ENCODE measurements at places on chromosomes 4 and X.

- no peak for DNase-seq
Observed at GRCh38 chrX:113157496-113157895, 316.9 kb upstream of the AMOT start.

DNA sequence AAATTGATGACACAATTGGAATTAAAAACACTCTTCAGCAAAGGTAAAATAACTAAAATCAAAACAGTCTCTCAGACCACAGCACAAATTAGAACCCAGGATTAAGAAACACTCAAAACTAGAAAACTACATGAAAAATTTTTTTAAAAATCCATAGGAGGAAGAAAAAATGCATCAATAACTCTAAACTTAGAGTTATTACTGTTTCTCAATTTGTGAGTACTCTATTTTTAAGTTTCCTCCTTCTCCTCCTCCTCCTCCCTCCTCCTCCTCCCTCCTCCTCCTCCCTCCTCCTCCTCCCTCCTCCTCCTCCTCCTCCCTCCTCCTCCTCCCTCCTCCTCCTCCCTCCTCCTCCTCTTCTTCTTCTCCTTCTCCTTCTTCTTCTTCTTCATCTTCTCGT, 1395.7 kb downstream of the STIM2 start:
- no peak for DNase-seq

- no peak for DNase-seq
Observed at GRCh38 chr4:98387345-98388026, 126.3 kb downstream of the RAP1GDS1 start.

DNA sequence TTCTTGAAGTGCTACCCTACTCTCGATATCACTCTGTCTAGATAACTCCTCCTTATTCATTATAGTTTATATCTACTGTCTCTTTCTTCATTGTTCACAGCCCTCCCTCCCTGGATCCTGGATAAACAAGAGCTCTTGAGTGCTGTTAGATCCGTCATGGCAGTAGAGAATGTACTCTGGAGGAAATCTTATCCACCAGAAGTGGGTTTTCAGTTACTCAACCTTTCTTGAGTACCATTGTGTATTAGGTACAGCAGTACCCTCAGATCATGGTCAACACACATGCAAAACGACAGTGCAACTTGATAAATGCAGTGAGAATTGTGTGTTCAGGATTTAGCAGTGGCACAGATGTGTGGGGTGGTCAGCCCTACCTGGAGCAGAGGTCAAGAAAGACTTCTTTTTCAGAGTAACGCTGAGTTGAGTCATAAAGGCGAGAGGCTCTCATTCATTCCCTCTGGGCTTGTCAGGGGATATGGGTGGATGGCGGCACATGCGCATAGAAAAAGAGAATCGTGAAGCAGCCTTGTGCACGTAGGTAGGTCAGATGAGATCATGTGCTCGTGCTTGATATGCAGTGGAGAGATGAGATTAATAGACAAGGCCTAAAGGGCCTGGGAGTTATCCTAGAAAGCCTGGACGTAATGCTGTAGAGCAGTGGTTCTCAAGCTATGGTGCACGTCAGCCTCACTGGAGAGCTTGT, 89.5 kb downstream of the SNX25 start:
- DNase-seq, result no peak

DNA sequence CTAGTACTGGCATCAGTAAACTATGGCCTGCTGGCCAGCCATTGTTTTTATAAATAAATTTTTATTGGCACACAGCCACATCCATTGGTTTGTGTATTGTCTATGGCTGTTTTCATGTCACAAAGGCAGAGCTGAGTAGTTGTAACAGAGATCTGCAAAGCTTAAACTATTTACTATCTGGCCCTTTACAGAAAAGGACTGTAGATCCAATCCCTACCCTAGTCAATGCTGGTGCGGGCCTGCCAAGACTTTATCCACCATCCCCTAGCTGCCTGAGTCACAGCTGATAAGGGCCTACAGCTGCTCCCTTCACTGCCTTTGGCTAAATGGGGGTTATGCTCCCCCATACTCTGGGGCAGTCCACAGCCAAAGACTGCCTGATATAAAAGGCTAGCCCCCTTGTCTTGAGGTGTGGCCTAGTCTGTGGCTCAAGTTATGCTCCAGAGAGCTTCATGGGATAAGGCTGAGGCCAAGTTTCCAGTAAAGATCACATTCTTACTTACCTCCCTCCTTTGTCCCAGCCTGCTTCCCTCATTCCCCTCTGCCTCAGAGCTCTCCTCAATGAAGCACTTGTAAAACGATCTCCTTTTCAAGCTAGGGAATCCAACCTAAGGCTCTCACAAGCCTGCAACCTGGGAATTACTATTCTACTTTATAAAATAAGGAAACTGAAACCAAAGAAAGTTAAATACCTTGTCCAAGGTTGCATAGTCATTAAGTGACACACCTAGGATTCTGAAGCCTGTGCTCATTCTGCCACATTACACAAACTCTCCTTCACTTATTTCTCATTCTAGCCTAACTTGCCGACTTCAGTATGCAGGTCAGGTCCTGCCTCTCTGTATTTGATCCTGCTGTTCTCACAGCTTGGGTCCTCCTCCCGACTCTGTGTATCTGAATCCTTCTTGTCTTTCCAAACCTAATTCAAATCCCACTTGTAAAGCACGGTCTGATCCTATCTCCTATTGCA, 20.7 kb downstream of the ACE2 start:
- DNase-seq, result no peak

DNA sequence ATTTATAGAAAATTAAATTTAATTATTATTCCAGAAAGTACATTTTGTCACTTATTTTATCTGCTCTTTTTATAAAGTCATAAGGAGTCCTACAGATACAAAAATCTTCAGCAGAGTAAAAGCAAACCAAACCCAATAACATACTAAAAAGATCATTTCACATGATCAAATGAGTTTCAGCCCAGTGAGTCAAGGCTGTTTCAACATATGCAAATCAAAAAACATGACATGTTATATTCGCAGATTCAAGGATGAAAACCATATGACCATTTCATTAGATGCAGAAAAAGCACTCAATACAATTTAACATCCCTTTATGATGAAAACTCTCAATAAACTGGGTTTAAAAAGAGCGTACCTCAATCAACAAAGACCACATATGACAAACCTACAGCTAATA, 214.3 kb downstream of the FAT4 start:
- DNase-seq, result no peak

DNA sequence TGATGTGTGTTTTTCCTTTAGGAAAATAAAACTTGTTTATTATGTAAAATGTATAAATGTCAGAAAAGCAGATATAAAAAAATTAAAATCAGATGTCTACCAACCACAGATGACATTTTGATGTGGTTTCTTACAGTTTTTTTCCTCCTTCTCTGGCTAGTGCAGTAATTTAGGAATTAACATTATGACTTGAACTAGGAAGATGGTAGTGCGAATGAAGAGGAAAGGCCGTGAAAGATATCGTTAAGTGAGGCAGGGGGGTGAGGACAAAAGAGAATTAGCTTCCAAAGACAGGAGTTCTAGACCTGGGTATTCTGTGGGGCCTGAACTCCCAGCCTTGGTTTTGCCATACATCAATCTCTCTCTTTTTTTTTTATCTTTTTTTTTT, 98.0 kb downstream of the RBM47 start:
- DNase-seq, result no peak

GRCh38 chr4:123104310-123105025, 182.1 kb upstream of the NUDT6 start:
- DNase-seq, result no peak

GRCh38 chr4:145351162-145351561, 130.5 kb upstream of the SMAD1 start:
- no peak for DNase-seq

DNA sequence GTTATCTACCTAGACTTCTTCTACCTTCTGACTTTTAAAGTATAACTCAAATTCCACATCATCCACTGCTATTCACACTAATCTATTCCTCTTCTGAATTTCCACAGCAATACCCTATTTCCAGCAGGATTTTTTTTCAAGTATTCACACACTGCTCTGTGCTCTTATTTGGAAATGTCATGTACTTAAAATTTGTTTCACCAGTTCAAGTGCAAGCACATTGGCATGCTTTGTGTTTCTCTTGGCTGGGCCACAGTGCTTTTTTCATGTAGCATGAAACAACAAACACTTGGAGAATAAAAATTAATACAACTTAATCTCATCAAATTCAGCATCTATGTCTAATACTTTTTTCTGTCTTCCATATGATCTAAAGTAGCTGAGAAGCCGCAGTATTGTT, 161.8 kb upstream of the PCDH18 start:
- no peak for DNase-seq

GRCh38 chrX:10233173-10233572, 76.4 kb downstream of the CLCN4 start:
- DNase-seq, result peak; percentile 53

DNA sequence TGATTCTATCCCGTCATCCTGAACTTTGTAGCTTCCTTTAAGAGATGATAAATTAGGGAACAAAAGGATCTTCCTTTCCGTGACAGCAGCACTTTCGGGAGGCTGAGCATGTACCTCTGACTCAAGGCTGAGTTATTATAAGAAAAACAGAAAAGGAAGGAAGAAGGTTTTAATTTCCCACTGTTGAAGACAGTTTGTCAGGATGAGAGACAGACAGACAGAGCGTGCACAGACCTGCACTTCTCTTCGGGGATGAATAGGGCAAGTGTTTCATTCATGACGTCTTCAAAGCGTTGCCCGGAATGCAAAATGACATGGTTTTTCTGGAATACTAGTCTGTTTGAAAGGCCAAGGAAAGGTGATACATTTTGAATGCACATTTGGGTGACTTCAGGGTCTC, 405.3 kb upstream of the FAT1 start:
- no peak for DNase-seq

DNA sequence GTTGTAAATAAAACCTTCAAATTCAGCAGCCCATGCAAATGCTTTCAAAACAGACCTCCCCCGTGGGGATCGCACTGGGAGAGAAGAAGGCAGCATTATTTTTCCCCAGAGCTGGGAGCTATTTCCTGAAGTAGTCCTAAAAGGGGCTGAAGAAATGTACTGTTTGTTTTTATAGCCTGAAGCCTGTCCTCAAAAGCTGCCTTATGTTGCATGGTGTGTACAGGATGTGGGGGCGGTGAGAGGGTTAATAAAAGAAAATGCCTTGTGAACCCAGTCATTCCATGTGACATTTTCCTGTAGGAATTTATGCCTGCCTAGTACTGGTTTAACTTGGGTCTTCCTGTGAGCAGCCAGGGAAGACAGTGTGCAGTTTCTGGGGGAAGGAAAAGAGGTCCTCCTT, 144.1 kb downstream of the SOWAHB start:
- DNase-seq, result peak; percentile 21

GRCh38 chr4:10577018-10577417, 107.5 kb downstream of the CLNK start:
- no peak for DNase-seq

- DNase-seq, result no peak
Observed at GRCh38 chr4:15765910-15766697, 12.0 kb upstream of the CD38 start.

DNA sequence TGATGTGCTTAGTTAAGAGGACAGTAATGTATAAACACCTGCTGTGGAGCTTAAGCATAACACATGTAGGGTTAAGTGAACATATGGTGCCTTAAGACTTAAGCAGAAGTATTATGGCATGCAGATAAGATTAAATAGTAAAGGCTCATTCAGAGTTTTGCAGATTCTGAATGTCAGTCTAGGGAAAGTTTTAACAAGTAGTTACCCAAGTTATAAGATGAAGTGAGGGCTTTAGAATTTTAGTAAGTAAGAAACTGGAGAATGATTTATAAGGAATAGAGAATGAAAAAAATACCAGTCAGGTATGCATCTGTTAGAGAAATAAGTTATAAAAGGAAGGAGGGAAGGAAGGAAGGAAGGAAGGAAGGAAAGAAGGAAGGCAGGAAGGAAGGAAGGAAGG, 902.1 kb downstream of the TRAM1L1 start:
- DNase-seq, result no peak

- no peak for DNase-seq
Observed at GRCh38 chr4:40722576-40723161, 27.1 kb upstream of the NSUN7 start.

DNA sequence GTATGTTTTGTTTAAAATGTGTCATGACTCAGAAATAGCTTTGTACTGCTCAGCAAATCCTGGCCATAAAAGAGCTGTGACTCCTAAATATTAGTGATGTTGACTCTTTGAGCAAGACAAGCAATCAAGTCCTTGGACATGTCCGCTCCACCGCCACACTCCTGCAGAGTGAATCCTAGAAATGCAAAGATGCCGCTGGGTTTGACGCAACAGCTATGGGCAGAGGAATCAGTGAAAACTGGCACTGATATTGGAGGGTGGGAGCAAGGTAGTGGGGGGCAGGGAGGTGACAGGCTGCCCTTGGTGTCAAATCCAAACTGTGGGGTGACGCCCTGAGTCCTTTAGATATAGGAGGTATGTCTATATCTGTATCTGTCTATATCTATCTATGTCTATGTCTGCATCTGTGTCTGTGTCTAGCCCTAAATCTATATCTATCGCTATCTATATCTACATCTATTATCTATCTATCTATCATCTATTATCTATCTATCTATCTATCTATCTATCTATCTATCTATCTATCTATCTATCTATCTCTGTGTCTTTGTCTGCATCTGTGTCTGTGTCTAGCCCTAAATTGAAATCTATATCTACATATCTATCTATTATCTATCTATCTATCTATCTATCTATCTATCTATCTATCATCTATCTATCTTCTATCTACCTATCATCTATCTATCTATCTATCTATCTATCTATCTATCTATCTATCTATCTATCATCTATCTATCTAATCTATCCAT, 129.7 kb downstream of the CPE start:
- DNase-seq, result no peak

DNA sequence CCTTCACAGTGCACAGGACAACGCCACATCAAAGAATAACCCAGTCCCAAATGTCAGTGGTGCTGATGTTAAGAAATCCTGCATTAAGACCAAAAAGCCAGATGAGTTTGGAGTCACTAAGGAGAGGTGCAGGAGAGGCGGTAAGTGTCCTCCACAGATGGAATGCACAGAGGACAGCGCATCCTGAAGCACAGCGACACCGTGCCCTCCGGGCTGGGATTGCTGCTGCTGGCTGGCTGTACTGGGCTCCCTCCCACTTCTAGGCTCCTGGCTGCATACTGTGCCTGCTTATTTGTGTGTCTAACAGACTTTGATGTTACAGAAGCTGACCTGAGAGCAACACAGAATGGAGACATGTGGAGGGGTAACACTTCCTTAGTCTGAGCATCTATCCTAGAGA, 325.6 kb upstream of the BOD1L1 start:
- DNase-seq, result no peak

- DNase-seq, result no peak
Observed at GRCh38 chr4:17385403-17385802, 126.5 kb downstream of the QDPR start.

GRCh38 chrX:45070116-45071007, 130.3 kb downstream of the DIPK2B start:
- peak; percentile 62 for DNase-seq

- no peak for DNase-seq
Observed at GRCh38 chrX:312621-313331, 5.8 kb downstream of the GTPBP6 start.

DNA sequence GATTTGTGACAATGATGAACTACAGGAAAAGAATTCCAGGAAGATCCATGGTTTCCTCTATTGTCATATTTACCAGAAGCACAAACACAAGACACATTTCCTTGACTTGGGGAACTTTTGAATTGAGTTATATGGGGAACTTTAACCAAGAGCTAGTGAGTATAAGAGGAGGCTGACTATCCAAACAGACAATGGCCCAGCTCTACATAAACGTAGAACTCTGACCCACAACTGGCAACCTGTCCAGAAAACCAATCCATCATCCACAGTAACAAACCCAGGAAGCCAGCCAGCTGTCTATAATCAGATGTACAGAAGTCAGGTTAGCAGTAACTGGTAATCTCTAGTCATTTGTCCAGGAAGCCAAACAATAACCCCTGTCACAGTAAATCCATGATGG, 167.0 kb upstream of the CPEB2 start:
- no peak for DNase-seq

- DNase-seq, result no peak
Observed at GRCh38 chr4:21041708-21042107, 341.4 kb downstream of the PACRGL start.
